ENCODE measurements at places on chromosomes 6 and 20.
A peak's percentile ranks its signal among the peaks of the same experiment; 100 is the strongest.

DNA sequence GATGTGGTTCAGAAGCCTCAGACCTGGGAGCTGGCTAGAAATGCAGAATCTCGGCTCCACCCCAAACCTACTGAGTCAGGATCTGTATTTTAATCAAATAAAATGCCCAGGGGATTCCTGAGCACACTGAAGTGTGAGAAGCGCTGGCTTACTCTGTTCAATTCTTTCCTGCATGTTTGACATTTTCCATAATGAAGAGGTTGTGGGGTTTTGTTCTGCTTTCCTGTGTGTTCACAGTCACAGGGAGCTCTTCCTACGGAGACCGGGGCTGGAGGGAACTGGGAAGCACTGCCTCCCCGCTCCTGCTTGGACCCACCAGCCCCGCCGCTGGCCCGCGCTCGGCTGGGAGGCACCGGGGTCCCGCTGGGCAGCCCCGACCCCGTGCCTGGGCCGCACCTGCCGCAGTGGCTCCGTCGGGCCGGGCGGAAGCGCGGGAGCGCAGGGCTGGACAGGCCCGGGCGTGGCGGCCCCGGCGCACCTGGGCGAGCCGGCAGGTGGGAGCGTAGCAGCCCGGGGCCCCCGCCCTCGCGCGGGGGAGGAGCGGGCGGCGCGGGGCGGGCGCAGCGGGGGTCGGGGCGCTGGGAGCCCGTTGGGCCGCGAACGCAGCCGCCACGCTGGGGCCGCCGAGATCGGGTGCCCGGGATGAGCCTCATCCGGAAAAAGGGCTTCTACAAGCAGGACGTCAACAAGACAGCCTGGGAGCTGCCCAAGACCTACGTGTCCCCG is at the start of gene MAPK13:
TSS of gene MAPK13 (plus strand) at position 573 of the 726 bp plus-strand sequence. CDS start at position 643, 70 bp downstream.
- peak; percentile 27 for DNase-seq

DNA sequence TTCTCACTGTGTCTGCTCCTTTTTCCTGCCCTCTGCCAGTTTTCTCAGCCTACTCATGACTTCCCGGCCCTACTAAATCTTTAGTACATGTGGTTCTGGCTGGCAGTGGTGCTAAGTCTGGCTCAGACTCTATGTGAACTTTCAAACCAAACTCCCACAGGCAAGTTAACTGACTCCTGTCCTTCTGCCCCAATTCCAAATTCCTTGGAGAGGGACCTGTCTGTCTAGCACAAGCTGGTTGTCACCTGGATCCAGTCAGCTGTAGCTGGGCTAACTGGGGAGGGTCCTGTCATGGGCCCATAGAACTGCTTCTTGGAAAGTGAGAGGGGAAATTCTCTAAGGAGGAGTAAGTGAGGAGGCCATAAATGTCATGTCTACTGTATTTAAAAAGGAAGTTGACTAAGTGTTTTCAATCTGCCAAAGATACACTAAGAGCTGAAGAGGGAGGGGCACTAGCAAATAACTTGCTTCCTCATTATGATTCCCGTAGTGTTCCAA is 240.1 kb downstream of the KCNQ5 start:
- no peak for DNase-seq

DNA sequence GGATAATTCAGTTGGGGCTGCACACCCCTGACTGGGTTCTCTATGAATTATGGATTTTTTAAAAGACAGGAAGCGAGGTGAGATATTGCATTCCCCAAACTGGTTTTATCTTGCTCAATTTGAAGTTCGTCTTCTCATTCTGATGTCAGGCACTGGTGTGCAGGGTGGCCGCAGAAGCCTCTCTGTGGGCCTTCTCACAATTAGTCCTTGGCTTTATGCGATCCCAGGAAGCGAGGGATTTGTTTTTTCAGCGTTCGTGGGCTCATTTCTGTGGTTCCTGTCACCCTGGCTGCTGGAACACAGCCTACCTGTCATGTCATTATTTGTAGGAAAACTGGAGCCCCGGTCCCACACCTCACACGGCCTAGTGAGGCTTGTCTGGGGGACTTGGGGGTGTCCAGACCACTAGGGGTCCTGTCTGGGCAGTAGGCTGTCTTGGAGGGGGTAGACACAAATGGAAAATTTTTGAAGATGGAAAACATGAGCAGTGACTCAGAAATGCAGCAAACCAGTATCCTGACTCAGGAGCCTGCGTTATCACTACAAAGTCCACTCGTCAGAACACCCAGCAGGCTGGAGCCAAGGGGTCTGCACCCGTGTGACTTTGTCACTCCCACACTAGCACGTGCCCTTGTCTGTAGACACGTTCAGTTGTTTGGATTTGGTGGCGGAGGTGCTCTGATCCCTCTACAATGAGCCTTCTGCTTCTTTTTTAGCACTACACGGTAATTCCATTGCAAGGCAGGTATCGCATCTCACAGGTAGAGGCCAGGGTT is 42.2 kb downstream of the GNAS-AS1 start:
- DNase-seq = no peak

GRCh38 chr6:136604928-136605510 is 54.8 kb upstream of the MAP7 start:
- no peak for DNase-seq

DNA sequence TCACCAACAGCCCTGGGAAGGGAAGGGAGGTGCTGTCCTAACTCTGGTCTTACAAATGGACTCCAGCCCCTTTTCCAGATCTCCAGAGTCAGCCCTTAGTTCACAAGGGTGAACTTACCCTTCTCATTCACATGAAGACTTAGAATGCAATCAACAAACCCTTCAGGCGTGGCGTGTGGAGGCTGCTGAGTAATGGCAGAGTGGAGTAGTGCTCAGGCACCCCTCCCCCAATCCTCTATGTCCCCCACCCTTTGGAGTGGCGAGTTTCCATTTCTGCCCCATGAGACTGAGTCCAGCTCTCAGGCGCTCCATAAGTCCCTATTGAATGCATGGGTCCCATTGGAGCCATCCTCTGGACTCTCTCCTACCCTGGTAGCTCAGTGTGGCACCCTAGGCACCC is 3.3 kb downstream of the SNAI1 start:
- no peak for DNase-seq

DNA sequence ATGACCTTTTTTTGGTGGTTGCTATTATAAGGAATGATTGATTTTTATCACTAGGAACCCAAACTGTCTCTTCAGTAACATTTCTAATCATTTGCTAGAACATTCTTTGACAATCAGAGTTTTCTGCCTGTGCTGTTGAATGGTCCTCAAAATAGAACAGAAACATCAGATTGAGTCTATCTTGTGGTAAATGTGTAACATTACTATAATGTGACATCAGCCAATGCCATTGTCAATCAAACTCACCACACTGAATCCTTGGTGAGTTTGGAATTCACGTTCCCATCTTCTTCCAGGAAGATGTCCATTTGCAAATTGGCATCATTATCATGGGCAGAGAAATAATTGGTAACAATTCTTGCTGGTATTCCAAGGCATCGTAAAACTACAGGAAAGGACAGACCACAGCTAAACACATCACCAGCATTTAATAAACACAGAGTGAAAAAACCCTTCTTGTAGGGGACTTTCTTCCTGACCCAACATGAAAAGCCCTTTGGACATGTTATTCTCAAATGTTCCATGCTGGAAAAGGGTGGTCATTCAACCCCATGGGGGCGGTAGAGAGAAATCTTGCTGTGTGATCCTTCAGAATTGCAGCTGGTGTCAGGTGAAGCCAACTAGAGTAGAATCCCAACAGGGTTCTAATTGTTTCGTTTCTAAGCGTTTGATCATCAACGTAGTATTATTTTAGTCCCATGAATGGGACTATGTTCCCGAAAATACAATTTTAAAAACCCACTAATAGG is 98.5 kb downstream of the F13A1 start:
- no peak for DNase-seq

- no peak for DNase-seq
Observed at GRCh38 chr6:49401063-49401462, 62.0 kb downstream of the MMUT start.

GRCh38 chr20:36201198-36201597 is 35.1 kb upstream of the AAR2 start:
- DNase-seq = no peak

DNA sequence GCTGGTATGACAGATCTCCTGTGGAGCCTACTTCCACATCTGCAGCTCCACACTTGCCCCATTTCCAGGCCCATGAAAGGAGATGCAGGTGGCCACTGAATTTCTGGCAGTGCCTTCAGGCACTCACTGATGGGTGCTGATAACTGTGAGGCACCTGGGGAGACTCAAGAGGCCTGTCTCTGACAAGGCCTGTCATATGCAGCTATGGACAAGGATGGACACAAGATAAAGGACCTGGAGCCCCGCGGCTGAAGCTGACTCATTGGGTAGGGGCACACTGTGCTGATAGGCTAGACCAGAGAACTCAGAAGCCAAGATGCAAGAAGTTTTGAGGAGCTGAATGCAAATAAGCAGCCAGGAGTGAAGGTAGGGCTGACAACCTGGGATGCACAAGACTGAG is 81.0 kb upstream of the LRFN2 start:
- no peak for DNase-seq

DNA sequence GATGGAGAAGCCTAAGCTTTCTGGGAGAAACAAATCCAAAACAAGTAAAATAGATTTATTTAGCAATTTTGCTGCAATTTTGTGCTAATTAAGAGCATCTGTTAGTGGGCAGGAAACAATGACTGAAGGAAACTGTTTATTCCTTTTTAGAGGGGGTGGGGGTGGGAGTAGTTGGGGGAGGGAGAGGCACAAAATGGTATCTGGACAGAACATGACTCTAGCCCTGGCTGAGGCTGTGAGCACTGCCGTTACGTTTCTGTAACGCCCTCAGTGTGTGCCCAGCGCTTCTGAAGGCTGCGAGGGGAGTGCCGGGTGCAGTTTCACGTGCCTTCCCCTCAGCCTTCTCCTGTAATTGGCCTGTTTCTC is 28.8 kb downstream of the METTL24 start:
- no peak for DNase-seq

GRCh38 chr6:8434727-8435092 is 635 bp downstream of the SLC35B3 start:
- no peak for DNase-seq

- no peak for DNase-seq
Observed at GRCh38 chr6:56642366-56643261, at the start of gene DST. Gene DST, minus strand, starts transcription at chr6:56642889.

DNA sequence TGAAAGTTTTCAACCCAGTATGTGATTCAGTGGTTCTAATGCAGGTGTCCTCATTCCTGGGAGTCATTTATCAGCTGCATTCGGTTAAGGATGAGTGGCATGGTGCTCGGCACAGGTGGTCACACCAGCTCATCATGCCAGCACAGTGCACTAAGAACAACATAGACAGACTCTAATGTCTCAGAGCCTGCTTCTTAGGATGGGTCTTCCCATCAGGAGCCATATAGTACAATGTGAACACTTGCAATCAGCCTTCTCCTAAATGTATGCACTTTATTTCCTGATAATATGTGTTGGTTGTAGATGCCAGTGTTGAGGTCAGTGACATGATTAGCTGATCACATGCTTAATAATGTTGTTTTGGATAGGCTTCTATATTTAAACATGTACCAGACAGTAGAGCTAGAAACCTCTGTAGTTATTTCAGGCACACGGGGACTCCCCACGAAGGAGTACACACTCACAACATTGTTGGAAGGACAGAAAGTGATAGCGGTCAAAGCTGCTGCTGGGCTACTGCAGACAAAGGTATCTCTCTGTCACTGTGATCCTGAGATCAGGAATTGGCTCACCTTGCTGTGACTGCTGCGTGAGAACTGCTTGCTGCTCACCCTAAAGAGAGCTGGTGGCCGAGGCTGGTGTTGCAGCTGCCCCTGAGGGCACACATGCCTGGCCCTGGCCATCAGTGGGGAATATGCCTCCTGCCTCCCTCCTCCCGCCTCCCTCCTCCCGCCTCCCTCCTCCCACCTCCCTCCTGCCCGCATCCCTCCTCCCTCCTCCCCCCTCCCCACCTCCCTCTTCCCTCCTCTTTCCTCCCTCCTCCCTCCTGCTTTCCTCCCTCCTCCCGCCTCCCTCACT is 195.4 kb downstream of the SMOC2 start:
- no peak for DNase-seq

GRCh38 chr6:85493389-85493788 is 43.5 kb downstream of the NT5E start:
- DNase-seq = no peak

GRCh38 chr6:41777551-41778285 is 2.0 kb downstream of the FRS3 start:
- DNase-seq = no peak

GRCh38 chr20:62736407-62737071 is 27.9 kb downstream of the NTSR1 start:
- no peak for DNase-seq

DNA sequence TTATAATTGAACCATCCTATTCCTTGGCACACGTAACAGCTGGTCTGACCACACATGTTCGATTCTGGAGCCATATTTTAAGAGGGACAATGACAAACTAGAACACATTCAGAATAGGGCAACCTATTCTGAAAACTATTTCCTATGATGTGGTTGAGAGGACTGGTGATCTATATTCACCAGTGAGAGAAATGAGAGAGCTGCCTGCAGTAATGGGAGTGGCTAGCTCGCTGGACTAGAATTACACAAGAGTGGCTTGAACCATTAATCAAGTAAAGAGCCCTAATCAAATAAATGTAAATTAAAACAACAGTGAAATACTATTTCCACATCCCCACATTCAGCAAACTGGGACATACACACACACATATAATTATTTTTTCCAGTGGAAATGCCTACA is 55.3 kb upstream of the LY86 start:
- no peak for DNase-seq

DNA sequence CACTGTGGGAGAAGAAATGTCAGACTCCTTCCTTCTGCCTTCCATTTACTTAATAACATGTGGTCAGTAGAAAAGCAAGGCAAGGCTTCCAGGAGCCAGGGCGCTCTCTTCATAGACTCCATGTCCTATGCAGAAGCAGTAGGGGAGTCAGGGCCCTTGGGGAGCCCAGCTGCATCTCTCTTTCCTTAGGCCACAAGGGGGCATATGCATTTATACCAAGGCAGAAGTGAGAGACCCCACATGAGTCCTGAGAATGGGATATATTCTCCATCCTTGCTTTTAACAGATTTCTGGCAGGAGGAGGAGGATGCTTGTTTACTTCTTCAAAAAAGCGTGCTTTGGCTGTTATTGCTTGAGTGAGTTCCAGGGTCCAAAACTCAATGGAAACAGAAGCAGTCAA is 198.5 kb downstream of the HIVEP2 start:
- no peak for DNase-seq

DNA sequence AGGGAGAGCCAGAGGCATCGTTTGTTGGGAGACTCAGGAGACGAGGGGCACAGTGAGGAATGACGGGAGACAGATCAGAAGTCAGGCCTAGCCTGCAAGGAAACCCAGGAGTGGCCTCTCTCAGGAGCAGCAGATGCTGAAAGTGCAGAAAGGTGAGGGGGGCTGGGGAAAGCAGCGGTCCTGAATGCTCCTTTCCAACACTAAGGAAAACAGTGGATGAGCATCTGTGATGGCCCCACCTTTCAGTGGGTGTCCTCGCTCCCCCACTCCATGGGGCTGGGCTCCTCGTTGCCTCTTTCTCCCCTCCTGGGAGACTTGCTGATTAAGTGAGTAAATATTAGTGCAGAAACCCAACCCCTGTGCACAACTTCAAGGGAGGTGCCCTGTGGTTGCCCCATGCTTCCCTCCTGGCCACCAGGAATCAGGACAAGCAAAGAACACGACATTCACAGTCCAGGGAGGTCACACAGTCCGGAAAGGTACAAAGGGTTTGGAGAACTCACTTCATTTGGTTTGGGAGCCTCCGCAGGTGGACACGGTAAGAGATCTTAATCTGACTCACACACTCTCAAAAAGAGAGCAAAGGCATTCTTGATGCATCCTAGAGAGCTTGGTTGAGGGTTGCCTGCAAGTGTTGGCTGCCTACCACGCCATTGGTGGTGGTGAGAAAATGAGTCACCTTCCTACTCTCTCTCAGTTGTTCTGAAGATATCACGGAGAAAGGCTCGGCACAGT is 9.7 kb upstream of the BPIFB1 start:
- DNase-seq = no peak

- DNase-seq = no peak
Observed at GRCh38 chr20:39312676-39313075, 350.5 kb downstream of the DHX35 start.
